ENCODE measurements at places on chromosomes 11 and 22.

DNA sequence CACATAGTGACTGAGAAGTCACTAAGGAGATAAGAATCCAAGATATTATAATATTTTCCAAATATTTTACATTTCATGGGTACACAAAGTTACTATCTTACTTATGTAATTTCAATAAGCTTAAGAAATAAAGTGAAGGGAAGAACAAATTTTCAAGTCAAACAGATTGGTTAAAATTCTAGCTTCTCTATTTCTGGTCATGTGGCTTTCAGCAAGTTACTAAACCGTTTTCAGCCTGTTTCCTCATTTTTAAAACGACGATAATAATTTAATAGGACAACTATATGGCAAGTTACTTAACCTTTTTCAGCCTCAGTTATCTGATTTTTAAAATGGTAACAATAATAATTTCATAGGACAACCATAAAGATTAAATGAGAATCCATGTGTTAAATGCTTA lies 15.6 kb downstream of the DCUN1D5 start:
- DNase-seq: no peak

GRCh38 chr11:107713009-107713408 lies 1.2 kb upstream of the SLN start:
- no peak for DNase-seq

DNA sequence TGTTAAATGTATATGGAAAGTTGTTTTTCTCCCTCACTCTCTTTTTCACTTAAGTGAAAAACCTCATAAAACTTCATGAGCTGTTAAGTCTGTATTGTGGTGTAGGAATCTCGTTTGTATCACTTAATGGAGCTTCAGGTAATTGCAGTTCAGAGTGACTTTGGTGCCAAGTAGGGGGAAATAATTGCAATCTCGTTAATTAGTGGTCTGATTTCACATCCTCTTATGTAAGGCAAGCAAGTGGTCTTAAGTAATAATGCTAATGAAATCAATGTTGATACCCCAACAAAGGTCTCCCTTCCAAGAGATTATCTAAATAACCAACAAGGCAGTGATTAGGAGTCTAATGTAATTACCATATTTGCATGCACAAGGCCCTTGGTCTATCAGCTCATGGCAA lies 174.2 kb upstream of the SORL1-AS1 start:
- no peak for DNase-seq

GRCh38 chr11:115676768-115677167 lies 172.6 kb upstream of the CADM1 start:
- no peak for DNase-seq

DNA sequence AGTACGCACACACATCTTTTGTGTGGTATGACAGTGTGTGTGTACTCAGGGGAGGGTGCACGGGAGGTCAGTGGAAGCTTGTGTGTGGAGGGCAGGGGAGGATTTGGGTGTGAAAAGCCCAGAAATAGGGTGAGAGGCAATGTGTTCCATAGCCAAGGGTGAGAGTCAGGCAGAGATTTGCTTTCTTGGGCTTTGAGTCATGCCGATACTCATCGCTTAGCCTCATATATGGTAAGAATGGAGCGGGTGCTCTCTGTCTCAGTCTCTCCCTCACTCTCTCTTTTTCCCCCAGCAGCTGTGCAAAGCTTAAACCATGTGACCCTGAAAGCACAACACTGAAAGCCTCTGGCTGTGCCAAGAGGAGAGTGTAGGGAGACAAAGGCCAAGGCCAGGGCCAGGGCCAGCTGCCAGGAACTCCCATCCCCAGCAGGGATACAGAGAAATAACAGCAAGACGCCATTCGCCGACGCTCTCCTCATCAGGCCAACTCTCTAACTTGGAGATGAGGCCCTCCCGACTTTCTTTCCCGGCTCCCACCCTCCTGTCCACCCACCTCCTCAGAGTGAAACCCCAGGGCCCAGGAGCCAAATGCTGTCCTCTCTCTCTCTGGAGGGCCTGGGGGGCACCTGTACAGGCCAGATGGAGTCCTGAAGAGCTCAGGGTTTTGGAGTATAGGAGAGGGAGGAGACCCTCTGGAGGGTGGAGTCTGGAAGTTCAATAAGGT lies 20.3 kb upstream of the MICAL3 start:
- DNase-seq: peak; percentile 97

- DNase-seq: no peak
Measured at GRCh38 chr11:4482445-4482844, at the start of gene OR52K1. Gene OR52K1, plus strand, starts transcription at chr11:4482646. Its CDS starts 6,255 bp downstream, at chr11:4488901.

DNA sequence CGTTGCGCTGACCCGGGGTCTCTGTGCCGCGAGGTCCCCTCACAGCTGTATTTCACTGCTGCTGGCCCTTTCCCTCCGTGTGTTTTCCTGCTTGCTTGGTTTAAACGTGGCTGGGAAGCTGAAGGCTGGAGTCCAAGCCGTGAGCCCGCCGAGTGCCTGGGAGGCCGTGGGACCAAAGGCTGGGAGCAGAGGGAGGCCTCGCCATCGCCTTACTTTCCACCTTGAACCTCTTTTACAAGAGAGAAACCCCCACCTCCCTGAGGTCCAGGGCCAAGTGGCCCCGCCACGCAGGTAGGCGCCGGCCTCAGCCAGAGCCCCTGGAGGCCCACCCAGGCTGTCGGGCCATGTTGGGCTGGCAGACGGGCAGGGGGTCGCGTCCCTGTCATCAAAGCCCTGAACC lies 411.6 kb downstream of the TBC1D22A start:
- DNase-seq: no peak

GRCh38 chr22:39989633-39990032 lies 5.1 kb upstream of the FAM83F start:
- peak; percentile 47 for DNase-seq

- no peak for DNase-seq
Measured at GRCh38 chr11:83568516-83568915, 282.3 kb upstream of the CCDC90B start.

- no peak for DNase-seq
Measured at GRCh38 chr22:23598805-23599518, 18.9 kb upstream of the IGLL1 start.

DNA sequence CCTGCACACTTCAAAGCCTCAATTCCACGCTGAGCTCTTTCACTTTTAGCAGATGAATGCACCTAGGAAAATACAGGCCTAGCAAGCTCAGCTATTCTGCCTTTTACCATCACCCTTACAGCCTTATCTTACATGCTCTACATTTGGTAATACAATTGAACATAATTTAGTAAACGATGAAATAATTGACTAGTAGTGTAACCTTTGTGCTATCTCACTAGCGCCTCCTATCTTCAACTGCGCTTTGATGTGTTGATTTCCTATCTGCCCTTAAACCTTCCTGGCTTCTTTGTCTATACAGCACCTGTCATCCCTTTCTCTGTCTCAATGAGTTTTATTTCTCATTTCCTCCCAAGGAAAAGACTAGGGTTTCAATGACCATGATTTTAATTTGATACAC lies 149.7 kb downstream of the LRRC4C start:
- no peak for DNase-seq

GRCh38 chr22:29043906-29044575 lies 17.6 kb downstream of the C22orf31 start:
- no peak for DNase-seq

DNA sequence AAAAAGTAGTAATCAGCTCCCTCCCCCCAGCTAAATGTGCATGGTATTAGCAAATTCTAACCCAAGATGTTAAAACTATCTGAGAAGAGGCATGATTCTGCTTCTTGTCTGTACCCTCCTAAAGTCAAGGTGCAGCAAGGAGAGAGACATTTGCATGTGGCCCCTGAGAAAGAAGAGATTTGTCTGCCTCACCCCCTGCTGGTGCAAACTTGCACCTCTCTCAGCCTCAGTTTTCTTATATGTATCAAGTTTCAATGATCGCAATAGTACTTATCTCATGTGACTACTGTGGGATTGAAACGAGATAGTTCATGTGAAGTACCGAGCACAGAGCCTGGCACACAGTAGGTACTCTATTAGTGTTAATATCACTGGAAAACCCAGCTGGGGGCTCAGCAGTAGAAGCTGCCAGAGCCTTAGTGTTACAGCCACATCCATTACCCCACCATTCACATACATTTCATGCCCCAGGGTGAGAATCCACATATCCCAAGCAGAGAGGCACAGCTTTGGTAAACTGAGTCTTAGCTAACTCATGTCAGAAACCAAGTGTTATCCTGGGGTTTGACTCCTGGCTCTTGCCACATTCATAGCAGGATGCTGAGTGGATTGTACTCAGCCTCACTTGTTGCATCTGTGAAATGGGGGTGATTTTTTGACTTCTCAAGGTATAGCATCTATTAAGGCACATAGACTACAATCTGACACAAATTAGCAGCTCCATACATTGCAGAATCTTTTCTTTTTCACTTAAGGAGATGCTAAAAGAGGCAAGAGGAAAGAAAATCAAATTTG lies 24.9 kb downstream of the CD44 start:
- no peak for DNase-seq

DNA sequence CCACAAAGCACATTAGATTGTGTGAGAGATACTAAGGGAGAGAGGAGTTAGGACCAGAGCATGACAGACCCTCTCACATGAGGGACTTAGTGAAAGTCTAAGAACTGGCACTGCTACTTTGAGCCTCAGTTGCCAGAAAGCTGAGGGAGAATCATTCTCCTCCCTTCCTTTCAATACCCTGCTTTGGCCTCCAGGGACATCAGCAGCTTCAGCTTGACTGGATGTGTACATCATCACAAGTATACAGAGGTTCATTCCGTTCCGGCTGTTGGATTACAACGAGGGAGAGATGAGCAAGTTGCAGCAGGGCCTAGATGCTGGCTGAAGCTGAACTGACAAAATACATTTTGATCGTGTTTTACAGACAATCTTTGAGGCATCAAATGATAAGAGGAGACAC lies 15.7 kb upstream of the ANO5 start:
- no peak for DNase-seq

DNA sequence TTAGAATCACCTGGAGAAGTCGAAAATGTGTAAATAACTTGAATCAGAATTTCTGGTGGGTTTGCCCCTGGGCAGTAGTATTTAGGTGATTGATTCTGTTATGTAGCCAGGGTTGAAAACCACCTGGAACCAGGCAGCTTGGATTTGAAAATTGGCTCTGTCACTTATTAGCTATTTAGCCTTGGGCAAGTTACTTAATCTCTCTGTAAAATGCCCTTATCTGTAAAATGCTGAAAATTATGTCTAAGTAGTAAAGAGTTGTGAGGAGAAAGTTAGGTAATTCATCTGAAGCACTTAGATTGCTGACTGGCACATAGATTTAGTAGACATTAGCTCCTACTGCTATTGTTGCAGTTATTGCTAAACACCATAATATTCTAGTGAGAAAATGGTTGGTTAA lies 49.3 kb downstream of the PPME1 start:
- DNase-seq: no peak

All from putamen (tissue), 1 donor.